ENCODE measurements at places on chromosomes 3 and 15. TPM values are rescaled to one million over a fixed set of nuclear protein-coding genes. Genes with fewer than 3 reads are reported as not detected.

GRCh38 chr15:35256551-35256950 lies 171.5 kb upstream of the NANOGP8 start:
- no peak for DNase-seq

- no peak for DNase-seq
These were observed 102.5 kb downstream of the AKAP13 start for GRCh38 chr15:85482894-85483293.

- no peak for DNase-seq
These were observed 61.1 kb downstream of the AAGAB start for GRCh38 chr15:67193223-67193990.

DNA sequence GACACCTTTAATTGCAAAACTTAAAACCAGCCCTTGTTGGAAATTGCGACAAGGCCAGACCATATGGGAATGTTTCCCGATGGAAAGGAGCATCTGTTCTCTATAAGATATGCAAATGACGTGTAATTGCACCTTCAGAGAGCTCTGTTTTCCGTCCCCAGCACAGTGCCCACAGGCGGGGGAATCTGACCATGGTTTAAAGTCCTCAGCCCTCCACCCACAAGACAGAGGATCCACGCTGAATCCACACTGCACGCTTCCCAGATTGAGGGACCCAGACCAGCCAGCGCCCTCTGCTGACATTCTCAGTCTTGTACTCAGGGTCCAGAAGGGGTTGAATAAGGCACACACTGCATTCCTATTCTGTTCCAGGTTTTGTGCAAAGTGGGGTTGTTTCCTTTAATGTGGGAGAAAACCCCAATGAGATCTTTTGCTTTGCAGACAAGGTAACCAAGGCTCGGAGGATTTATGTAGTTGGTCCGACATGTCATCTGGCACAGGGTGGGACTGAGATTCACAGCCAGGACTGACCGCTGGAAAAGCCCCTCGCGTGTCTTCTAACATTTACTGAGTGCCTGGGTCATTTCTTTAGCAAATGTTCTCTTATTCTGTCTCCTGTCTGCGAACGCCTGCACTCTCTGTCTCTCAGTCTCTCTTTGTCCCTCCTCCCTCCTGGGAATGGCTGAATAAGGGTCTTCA lies 36.8 kb upstream of the KLHL25 start:
- DNase-seq: peak; percentile 70

- no peak for DNase-seq
These were observed 197.0 kb upstream of the CBLB start for GRCh38 chr3:106065831-106066230.

GRCh38 chr3:31356941-31357340 lies 175.8 kb upstream of the STT3B start:
- no peak for DNase-seq

- no peak for DNase-seq
These were observed 26.1 kb downstream of the CMSS1 start for GRCh38 chr3:99843590-99844258.

IGSF11 gene
- 66.5 TPM for total RNA-seq

MST1R gene
- not detected for total RNA-seq

SLC7A14 gene
- not detected for total RNA-seq

UBL7 gene
- total RNA-seq: 87.2 TPM

Data from SK-MEL-5 (cell line).